Cerebellar nuclear complex (tissue), 1 donor: ENCODE measurements at places on chromosomes 7 and 10.

DNA sequence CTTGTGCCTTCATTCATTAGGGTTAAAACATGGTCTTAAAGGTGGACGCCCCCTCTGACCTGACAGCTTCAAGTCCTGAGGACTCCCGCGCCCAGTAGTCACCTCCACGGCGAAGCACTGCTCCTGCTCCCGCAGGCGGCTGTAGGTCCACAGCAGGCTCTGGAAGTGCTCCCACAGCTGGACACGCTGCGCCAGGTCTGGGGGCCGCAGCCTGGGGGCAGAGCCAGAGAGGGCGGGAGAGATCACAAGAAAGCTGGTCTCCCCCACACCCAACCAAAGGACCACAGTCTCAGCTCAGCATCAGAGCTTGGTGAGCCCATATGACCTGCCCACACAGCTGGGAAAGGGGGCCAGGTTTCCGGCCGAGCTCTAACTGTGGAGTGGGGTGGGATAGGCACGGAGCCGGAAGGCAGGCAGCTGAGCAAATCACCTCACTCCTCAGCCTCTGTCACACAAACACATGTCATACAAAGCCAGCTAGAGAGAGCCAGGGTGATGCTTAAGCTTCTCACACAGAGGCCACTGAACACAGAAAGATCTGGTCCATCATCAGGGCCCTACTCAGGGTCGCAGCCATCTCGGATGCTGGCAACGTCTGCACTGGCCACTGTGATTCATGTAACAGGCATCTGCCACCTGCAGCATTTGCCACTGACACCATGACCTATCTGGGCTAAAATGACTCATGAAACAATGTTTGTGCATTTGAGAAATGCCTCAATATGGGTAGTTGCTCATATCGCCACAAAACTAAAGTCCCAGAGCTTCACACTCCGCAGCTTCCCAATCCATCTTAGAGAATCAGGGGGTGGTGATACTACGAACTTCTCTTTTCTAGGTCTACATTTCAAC lies 12.6 kb downstream of the HPS1 start:
- DNase-seq = no peak

GRCh38 chr10:115033898-115034297 lies 59.3 kb upstream of the ATRNL1 start:
- DNase-seq = no peak

DNA sequence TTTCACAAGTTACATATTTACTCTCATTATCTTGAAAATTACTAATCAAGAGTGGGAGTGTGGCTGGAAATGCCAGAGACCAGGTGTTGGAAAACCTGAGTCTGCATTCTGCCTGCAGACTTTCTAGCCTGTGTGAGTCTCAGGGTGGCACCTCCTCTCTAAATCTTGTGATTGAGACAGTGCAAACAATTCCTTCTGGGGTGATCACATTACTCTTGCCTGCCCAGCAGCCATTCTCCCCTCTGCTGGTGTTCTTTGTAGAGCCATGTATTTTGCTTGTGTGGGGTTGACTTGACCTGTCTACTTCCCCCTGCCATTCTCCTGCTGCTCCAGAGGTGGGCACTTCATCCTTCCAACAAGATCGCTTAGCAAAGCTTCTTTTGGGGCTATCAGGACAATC lies 101.1 kb downstream of the RAPGEF5 start:
- DNase-seq = no peak

- no peak for DNase-seq
Measured at GRCh38 chr7:114081606-114082425, 163.0 kb upstream of the PPP1R3A start.

DNA sequence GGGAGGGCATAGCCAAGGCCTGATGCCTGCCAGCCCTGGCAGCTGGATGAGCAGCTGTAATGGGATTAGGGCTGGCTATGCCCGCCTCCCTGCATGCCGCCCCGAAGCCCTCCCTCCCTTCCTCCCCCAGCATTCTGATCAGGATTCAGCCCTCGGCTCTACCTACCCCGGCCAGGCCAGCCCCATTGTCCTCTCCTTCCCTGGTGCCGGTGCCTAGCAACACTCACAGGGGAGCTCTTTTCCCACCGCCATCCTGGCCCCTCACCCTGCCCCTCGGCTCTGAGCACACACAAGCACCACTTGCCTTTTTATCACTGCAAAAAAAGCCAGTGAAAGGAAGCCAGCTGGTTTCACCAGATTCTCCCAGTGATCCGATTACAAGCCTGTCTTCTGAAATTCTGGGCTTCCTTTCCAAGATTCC lies 9.0 kb upstream of the ADCYAP1R1 start:
- no peak for DNase-seq

- DNase-seq = no peak
Measured at GRCh38 chr10:81696609-81697388, 178.2 kb upstream of the NRG3 start.

DNA sequence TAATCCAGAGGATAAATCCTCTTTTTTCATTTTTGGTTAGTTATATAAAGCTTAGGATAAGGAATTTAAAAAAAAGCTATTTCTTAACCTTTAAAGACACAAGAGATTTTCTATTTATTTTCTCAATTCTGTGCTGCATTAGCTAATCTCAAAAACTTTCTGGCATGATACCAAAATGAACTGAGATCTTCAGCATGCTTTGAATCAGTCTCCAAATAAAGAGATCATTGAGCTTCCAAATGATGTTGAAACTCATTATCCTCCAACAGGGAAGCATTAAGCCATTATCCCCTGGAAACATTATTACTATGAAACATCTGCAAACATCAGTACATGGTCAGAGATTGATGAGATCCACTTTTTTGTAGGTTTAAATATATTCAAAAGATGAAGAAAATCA lies 350.3 kb upstream of the TEX47 start:
- DNase-seq = no peak

DNA sequence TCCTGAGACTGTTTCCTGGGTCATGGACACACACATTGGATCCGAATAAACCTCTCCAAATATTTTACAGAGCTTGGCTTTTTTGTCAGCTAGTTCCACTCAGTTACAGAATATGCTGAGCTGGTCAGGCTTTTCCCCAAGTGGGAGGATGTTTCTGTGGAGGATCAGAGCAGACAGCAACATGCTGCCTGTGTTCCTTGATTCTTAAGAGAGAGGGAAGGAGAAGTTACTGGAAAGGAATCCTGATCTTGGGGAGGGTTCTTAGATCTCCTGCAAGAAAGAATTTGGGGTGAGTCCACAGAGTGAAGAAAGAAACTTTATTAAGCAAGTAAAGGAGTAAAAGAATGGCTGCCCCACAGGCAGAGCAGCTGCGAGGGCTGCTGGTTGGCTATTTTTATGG lies 76.8 kb upstream of the RPA3 start:
- no peak for DNase-seq

DNA sequence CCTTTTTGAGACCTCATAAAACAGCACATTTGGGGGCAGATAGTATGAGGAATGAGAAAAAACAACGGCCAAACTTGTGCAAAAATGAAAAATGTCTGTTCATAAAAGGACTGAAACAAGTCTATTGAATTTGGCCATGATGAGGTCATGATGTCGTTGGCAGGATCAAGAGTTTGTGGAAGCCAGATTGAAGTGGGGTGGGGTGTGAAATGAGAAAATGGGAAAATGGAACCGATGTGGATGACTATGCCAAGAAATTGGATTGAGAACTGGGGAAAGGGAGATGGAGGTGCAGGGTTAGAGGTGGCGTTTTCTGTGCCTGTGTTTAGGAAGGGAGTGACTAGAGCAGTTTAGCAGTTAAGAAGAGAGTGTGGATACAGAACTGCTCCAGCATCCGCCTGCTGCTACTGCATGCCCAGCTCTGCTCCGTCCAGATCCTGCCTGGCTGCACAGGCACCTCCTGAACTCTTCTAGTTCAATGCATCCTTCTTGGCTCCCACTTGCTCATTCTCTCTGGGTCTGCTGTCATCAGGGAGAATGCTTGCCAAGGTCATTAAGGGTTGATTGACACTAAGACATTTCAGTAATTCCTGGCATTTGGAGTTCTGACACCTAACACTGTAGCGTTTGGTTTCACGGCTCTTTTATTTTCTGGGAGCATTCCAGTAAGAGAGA lies 111.9 kb downstream of the GALNT17 start:
- DNase-seq = peak; percentile 33

DNA sequence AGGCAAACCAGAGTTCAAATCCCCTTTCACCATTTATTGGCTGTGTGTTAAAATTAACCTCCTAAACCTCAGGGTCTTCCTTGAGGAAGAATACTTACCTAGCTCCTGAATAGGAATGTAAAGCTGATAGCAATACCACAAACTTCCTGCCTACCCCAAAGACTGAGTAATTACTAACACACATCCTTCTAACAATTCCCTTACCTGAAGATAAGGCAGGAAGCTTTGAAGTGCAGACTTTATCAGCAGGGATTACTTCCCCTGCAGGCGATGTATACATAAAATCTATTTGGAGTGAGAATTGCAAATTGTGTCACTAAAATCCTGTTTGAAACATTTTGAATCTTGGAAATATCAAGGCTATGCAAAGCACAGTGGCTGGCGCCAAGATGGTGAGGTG lies 21.2 kb downstream of the EVX1 start:
- DNase-seq = no peak

GRCh38 chr10:47252093-47252780 lies 47.8 kb upstream of the GDF10 start:
- no peak for DNase-seq

GRCh38 chr10:43396061-43396927 lies 12.7 kb downstream of the HNRNPF start:
- DNase-seq = no peak

GRCh38 chr10:123257904-123258456 lies 103.8 kb downstream of the BUB3 start:
- DNase-seq = no peak

- no peak for DNase-seq
Measured at GRCh38 chr7:148575640-148576411, 14.7 kb upstream of the C7orf33 start.

GRCh38 chr7:6294839-6295238 lies 22.4 kb upstream of the CYTH3 start:
- DNase-seq = no peak

DNA sequence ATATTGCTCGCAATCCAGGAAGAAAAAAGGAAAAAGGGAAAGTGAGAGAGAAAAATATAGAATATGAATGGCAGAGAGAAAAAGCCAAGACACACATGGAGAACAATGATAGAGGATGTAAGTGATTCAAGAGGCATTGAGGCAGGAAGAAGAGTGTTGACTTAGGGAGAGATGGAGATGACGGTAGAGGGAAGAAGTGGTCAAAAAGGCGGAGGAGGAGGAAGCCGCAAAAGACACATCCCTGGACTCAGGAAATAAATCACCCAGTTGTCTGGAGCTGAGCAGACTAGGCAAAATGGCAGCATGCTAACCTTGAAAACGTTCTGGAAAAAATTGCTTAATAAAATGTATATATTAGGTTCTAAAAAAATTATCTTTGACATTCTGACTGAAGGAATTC lies 17.7 kb upstream of the GPR37 start:
- no peak for DNase-seq

GRCh38 chr7:107077699-107078516 lies 33.4 kb downstream of the PRKAR2B start:
- no peak for DNase-seq

GRCh38 chr10:19461588-19461987 lies 354.6 kb upstream of the PLXDC2 start:
- DNase-seq = no peak

DNA sequence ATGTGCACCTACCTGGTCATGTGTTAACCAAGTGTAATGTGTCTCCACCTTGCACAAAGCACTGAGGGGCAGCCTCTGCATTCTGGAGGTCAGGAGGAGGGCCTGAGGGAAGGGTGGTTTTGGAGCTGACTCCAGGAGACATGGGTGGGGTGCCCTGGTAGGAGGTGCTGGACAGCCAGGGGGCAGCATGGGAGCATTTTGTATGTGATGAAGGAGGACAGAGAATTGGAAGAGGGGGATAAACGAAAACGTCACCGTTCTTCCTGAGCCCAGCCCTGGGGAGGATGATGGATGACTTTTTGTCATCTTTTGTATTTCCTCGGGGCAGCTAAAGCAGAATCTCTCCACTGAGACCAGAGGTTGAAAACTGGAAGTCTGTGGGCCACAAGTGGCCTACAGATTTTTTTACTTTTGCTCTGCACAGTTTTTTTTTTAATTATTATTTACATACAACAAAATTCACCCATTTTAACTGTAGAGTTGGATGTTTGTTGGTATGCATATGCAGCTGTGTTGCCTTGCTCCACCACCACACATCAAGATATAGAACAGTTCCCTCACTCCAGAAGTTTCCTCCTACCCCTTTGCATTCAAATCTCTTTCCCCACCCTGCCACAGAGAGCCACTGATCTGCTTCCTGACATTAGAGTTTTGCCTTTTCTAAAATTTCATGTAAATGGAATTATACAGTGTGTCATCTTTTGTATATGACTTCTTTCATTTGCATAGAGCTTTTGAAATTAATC lies 242.5 kb downstream of the VTI1A start:
- no peak for DNase-seq

GRCh38 chr10:111646021-111646420 lies 537.5 kb downstream of the GPAM start:
- DNase-seq = no peak

DNA sequence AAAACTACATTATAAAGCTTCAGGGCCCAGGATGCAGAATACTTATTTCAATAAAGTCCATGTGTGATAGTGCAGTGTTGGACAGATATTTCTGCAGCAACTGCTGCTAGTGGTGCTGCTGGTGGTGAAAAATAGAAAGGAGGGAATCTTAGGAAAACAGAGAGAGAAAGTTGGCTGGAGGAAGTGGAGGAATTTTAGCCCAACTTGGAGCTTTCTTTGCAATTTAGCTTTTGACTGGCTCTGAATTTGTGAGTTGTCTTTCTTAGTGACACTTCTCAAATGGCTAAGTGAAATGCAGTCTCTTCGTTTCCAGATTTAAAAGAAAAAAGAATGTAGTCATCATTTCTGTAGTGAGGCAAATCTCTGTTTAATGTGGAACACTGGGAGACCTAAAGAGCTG lies 45.4 kb downstream of the GPR158 start:
- DNase-seq = no peak

- DNase-seq = no peak
Measured at GRCh38 chr7:102978284-102978683, 65.5 kb downstream of the LRRC17 start.

- no peak for DNase-seq
Measured at GRCh38 chr7:151137076-151137675, 30.3 kb downstream of the GBX1 start.

DNA sequence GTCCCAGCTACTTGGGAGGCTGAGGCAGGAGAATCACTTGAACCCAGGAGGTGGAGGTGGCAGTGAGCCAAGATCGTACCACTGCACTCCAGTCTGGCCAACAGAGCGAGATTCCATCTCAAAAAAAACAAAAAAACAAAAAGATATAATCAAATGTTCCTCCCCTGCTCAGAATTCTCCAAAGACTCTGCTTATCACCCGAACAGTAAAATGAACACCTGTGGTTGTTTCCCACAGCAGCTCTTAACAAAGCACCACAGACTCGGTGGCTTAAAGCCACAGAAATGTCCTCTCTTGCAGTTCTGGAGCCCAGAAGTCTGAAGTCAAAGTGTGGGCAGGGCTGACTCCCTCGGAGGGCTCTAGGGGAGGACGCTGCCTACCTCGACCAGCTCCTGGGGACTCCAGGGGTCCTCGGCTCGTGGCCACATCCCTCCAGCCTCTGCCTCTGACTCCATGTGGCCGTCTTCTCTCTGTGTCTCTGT lies 4.1 kb upstream of the INTS1 start:
- no peak for DNase-seq
